ENCODE measurements at places on chromosomes 4 and X.
A peak's percentile ranks its signal among the peaks of the same experiment; 100 is the strongest.

- no peak overlapping the region for H3K4me3 ChIP-seq
- DNase-seq, result no peak
- H3K36me3 ChIP-seq, result no peaks in the 10 kb centered on the region
- H3K4me1 ChIP-seq, result no peaks in the 10 kb centered on the region
- no peaks in the 10 kb centered on the region for H3K27me3 ChIP-seq
Measured at GRCh38 chrX:53073115-53073586, 9.0 kb upstream of the TSPYL2 start.

DNA sequence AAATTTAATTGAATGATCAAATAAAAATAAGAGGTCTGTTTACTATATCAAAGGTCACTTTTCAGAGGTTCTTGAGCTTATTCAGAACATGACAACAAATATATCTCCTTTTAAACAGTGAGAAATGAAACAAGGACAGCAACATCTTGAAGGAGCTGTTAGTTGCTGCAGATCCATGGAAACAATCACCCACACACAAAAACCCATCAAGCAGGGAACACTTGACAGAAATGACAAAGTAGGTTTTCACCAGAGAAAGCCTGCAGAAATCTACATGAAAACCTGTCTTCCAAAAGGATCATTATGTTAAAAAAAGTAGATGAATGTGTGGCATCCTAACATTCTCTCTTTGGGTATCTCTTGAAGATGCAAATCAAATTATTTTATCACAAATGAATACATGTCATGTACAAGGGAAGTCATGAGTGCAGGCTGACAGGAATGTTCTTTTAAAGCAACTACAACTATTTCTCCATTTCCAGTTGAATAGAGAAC lies 203.0 kb downstream of the GRIA2 start:
- H3K4me1 ChIP-seq, result no peaks in the 10 kb centered on the region
- H3K4me3 ChIP-seq, result no peak overlapping the region
- no peaks in the 10 kb centered on the region for H3K27me3 ChIP-seq
- no peak overlapping the region for H3K27ac ChIP-seq
- H3K36me3 ChIP-seq, result no peaks in the 10 kb centered on the region
- no peak for DNase-seq

DNA sequence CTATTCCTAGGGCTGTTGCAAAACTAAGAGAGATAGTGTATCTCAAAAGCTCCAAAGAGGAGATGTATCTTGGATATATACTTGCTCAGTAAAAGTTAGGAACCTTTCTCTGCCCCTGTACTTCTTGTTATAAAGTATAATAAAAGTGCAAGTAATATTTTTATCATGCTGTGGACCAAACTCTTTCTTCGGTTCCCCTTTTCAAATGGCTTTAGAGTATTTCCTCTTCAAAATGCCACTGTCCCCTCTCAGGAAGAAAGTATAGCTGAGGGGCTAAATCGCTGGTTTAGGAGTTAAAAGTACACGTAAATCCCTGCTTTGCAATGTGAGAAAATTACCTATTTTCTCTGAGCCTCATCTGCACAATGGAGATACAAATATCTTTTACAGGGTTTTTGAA lies 169.1 kb upstream of the FTHL17 start:
- no peak overlapping the region for H3K4me3 ChIP-seq
- no peak for DNase-seq
- H3K4me1 ChIP-seq, result no peaks in the 10 kb centered on the region

GRCh38 chr4:1418494-1419285 lies 12.4 kb upstream of the NKX1-1 start:
- no peak for DNase-seq
- H3K4me3 ChIP-seq, result no peak overlapping the region
- H3K4me1 ChIP-seq, result no peaks in the 10 kb centered on the region
- peaks cover 10% of the 10 kb centered on the region for H3K27me3 ChIP-seq
- H3K27ac ChIP-seq, result no peak overlapping the region

GRCh38 chrX:16215660-16216059 lies 48.4 kb downstream of the MAGEB17 start:
- no peaks in the 10 kb centered on the region for H3K4me1 ChIP-seq
- no peak overlapping the region for H3K27ac ChIP-seq
- H3K4me3 ChIP-seq, result no peak overlapping the region
- no peaks in the 10 kb centered on the region for H3K36me3 ChIP-seq

GRCh38 chrX:110143454-110144210 lies 140.7 kb downstream of the TMEM164 start:
- peaks cover 2% of the 10 kb centered on the region for H3K36me3 ChIP-seq
- H3K27ac ChIP-seq, result no peak overlapping the region
- no peak for DNase-seq

DNA sequence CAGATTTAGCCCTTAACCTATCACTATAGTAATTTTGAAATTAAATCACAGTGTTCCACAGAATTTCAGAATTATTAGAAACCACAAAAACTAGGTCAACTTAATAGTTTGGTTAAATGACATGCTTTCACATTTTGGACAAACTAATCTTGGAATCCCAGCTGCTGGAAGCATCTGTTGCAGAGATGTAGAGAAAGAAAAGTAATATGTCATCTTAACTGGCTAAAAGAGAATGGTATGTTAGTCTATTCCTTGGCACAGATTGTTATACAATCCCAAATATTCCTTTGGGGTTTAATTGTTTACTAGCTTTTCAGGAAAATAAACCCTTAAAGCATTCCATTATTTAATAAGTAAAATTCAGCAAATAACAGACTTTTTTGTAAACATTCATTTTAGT lies 519.9 kb downstream of the IL15 start:
- no peaks in the 10 kb centered on the region for H3K4me1 ChIP-seq
- DNase-seq, result no peak
- no peak overlapping the region for H3K4me3 ChIP-seq
- H3K36me3 ChIP-seq, result no peaks in the 10 kb centered on the region
- no peaks in the 10 kb centered on the region for H3K27me3 ChIP-seq

- no peaks in the 10 kb centered on the region for H3K4me1 ChIP-seq
- no peaks in the 10 kb centered on the region for H3K27me3 ChIP-seq
- DNase-seq, result no peak
- no peak overlapping the region for H3K4me3 ChIP-seq
Measured at GRCh38 chrX:106613277-106613676, 1.5 kb downstream of the RADX start.

- H3K4me3 ChIP-seq, result no peak overlapping the region
- H3K27me3 ChIP-seq, result no peaks in the 10 kb centered on the region
- H3K4me1 ChIP-seq, result no peaks in the 10 kb centered on the region
- DNase-seq, result no peak
Measured at GRCh38 chrX:83019258-83019657, 488.8 kb upstream of the POU3F4 start.

- H3K4me3 ChIP-seq, result no peak overlapping the region
- H3K4me1 ChIP-seq, result no peaks in the 10 kb centered on the region
- H3K36me3 ChIP-seq, result no peaks in the 10 kb centered on the region
- H3K27me3 ChIP-seq, result no peaks in the 10 kb centered on the region
Measured at GRCh38 chr4:53908661-53909078, 155.7 kb downstream of the CHIC2 start.

- DNase-seq, result no peak
- H3K27ac ChIP-seq, result no peak overlapping the region
- peaks cover 45% of the 10 kb centered on the region for H3K36me3 ChIP-seq
Measured at GRCh38 chrX:153967536-153968224, 3.9 kb downstream of the HCFC1 start.

DNA sequence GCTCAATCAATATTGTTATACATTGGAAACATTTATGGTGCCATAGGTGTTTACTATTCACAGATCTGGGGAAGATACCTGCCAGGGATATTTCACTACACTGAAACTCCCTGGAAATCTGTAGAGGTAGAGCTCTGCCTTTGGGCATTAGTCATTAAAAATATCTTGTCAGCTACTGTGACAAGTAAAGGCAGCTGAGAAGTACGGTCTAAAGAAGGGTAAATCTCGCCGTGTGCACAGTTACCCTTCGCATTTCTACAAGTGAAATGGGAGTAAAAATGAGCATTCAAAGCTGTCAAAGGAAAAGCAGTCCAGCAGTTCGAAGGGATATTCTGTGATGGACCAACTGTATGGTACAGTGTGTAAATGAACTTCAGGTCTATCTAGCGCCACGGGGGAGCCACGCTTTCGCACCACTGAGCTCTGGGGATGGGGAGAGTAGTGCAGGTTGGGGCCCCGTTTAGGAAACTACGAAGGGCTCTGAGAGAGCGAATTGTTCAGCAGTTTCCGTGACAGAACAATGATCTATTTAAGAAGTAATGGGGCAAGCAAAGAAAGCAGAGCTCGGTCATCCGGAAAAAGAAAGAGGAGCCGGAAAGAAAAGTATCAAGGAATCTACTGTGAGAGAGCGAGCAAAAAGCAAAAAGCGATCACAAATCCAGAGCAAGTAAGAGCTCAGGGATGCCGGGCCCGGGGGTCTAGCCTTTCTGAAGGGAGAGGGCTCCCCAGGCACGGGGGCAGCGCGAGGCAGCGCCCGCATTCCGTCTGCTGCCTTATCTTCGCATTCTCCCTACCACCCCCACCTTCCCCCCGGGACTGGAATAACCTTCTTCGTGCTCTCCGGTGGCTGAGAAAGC lies 646 bp downstream of the TIGD4 start:
- peak overlapping the region; percentile 84 for H3K4me3 ChIP-seq
- no peak for DNase-seq
- H3K27me3 ChIP-seq, result no peaks in the 10 kb centered on the region

GRCh38 chrX:132671229-132671641 lies 182.4 kb upstream of the MBNL3 start:
- no peaks in the 10 kb centered on the region for H3K27me3 ChIP-seq
- no peak overlapping the region for H3K27ac ChIP-seq
- no peak overlapping the region for H3K4me3 ChIP-seq

DNA sequence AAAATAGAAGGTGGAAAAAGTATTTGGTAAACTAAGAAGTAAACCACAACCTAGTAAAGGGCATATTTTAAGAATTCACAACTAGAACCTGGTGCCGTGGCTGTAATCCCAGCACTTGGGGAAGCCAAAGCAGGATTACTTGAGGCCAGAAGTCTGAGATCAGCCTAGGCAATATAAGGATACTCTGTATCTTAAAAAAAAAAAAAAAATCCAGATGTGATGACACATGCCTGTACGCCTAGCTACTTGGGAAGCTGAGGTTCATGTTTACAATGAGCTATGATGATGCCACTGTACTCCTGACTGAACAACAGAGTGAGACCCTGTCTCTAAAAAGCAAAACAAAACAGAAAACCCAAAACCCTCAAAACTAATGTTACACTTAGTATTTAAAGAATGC lies 294.9 kb upstream of the ZCCHC13 start:
- no peaks in the 10 kb centered on the region for H3K27me3 ChIP-seq
- no peak overlapping the region for H3K4me3 ChIP-seq
- H3K27ac ChIP-seq, result no peak overlapping the region
- H3K4me1 ChIP-seq, result no peaks in the 10 kb centered on the region

DNA sequence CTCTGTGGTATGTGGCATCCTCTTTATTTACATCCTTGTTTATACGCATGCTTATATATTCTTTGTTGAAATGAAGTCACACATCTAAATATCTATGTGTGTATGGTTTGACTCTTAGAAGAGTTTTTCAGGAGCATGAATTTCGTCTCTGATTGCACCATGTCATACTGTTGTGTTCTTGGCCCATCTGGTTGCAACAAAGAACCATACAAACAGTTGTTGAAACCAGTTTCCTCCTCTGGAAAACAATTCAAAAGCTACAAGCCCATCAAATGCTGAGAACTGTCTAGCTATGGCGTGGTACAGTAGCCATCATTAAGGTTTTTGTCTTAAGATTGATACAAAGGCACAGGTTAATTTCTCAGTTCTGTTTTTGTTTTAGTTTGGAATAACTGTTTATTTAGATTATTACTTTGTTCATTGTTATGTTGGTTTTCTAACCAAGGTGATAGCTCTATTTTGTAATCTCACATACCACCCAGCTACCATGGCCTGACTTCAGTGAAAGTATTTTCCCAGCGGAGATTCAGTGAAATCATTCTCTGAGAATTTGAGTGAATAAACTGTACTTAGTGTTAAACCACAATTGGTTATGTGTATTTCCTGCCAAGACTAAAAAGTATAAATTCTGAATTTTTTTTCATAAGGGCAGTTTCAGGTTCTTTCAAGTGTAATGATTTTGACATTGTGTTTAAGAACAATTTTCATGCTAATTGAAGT lies 91.0 kb downstream of the ARHGAP24 start:
- H3K4me1 ChIP-seq, result no peaks in the 10 kb centered on the region
- no peaks in the 10 kb centered on the region for H3K27me3 ChIP-seq
- peak; percentile 67 for DNase-seq
- no peak overlapping the region for H3K4me3 ChIP-seq
- peaks cover 3% of the 10 kb centered on the region for H3K36me3 ChIP-seq

DNA sequence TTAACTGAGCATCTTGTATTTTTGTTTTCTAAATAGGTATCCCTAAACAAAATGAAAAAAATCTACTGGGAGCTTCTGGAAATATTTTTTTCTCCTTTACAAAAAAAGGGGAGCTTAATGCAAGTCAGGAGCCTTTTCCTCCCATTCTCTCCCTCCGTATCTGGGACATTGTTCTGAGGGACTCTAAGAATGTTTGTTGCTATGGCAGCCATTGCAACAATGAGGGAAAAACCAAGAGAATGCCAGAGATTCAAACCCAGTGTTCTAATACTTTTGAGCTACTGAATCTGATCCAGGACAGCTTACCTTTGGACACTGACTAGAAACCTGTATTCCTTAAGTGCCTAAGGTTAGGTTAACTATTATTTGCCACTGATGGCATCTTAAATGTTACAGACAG lies 485.7 kb upstream of the HS3ST1 start:
- peak; percentile 1 for DNase-seq
- no peak overlapping the region for H3K4me3 ChIP-seq
- H3K4me1 ChIP-seq, result no peaks in the 10 kb centered on the region
- no peaks in the 10 kb centered on the region for H3K27me3 ChIP-seq

GRCh38 chrX:42384956-42385355 lies 393.0 kb downstream of the PPP1R2C start:
- no peaks in the 10 kb centered on the region for H3K27me3 ChIP-seq
- no peaks in the 10 kb centered on the region for H3K4me1 ChIP-seq
- H3K4me3 ChIP-seq, result no peak overlapping the region

DNA sequence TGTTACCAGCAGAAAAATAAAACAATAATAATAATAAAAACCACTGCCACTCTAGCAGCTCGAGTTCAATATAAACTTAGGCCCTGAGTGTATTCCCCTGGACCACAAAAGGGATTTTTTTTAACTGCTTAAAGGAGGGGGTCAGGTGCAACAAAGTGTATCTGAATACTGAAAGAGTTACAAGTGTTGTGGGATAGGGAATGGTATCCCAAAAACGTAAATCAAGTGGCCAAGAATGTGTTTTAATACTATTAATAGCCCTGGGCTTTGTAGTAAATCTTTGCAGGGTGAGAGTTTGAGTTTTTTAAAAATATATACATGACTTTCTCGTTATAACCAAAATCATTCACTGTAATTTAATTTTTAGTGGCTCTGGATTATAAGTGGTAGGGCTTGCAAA lies 860.1 kb upstream of the INTU start:
- H3K27ac ChIP-seq, result no peak overlapping the region
- no peaks in the 10 kb centered on the region for H3K27me3 ChIP-seq
- no peaks in the 10 kb centered on the region for H3K4me1 ChIP-seq
- no peaks in the 10 kb centered on the region for H3K36me3 ChIP-seq
- DNase-seq, result no peak
- H3K4me3 ChIP-seq, result no peak overlapping the region

- peaks cover 4% of the 10 kb centered on the region for H3K4me1 ChIP-seq
- no peaks in the 10 kb centered on the region for H3K27me3 ChIP-seq
- no peak for DNase-seq
- no peak overlapping the region for H3K27ac ChIP-seq
- no peaks in the 10 kb centered on the region for H3K36me3 ChIP-seq
Measured at GRCh38 chr4:41561244-41561643, 23.3 kb downstream of the LIMCH1 start.

Measured in trophoblast cell (in vitro differentiated cells and primary cell).